ENCODE measurements at places on chromosomes 7 and 10.
A peak's percentile ranks its signal among the peaks of the same experiment; 100 is the strongest.

DNA sequence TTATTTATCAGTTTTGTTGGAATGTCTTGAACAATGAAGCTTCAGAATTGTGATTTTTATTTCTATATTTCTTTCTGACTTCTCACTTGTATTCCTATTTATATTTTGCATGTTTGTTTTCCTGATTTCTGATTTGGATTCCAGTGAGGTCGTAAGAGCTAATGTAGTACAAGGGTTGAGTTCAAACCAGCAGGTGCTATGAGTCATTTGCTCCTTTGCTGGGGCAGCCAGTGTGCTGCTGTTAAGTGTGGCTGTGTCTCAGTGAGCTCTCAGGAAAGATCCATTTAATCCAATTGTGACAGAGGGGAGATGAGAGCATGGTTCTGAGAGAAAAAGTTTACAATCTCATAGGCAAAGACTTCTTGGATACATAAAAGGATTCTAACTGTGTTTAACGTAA, 48.6 kb downstream of the MCU start:
- no peak for DNase-seq

- DNase-seq, result peak; percentile 52
Observed at GRCh38 chr10:113604572-113604971, 51.7 kb downstream of the HABP2 start.

GRCh38 chr7:25037325-25037724, 57.3 kb upstream of the OSBPL3 start:
- no peak for DNase-seq

GRCh38 chr10:57962839-57963238, 304.9 kb downstream of the IPMK start:
- no peak for DNase-seq

- no peak for DNase-seq
Observed at GRCh38 chr7:93894426-93894825, 3.9 kb upstream of the TFPI2 start.
